HS-27A (cell line): ENCODE measurements at places on chromosomes 2 and 18.

- DNase-seq = no peak
These were observed 91.6 kb downstream of the ITGB1BP1 start for GRCh38 chr2:9331704-9332103.

DNA sequence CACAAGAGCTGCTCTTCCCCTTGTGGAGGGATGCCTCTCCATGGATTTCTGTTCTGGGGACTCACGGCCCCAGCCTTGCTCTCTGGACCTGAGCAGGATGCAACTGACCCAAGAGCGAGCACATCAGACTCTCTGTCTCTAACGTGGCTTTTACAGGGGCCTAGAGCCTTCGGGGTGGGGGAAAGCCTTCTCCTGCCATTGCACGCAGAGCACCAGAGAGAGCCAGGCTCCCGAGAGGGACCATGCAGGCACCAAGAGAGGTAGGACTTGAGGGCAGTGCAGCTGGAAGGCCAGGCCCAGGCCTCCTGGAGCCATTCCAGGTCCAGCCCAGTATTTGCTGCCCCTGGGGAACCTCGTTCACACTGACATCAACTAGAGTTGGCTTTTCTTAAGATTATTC, 475.6 kb upstream of the MYT1L start:
- DNase-seq = no peak

GRCh38 chr18:5073026-5073944, 123.8 kb downstream of the AKAIN1 start:
- DNase-seq = peak; percentile 8

DNA sequence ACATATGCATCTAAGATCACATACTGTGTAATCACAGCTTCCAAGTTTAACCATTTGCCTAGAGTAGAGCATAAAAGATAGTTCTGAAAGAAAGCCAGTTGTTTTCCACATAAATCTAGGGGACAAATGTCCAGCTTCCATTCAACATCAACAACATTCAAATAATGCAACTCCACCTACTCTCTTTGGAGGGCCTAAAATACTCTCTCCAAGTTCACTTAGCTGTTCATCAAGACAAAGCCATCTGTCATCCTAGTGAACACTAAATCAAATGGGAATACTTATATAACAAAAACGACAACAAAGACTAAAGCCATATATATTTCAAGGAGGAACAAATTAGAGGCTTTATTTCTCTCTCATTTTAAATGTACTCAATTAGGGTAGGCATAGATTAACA, 221.5 kb upstream of the CDH2 start:
- no peak for DNase-seq

DNA sequence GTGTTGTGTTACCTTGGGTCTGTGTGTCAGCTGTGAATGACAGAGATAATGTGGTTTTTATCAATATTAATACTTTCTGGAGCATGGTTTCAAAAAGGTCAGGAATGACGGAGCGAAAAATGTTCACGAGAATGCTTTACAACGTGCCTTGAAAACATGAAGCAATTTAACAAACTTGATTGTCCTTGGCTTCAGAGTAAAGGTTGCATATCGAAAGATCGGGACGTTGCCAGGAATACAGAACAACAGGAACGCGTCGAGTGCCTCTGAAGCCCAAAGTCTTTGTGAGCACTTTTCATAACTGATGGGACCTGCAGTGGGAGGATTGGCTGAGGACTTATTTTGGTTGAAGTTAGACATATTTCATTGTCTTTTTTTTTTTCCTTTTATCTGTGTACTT, 206.1 kb downstream of the ZNF407 start:
- DNase-seq = no peak
